Stimulated activated CD4-positive, alpha-beta T cell treated with anti-CD3 and anti-CD28 coated beads, Interleukin-1b, Interleukin-23, amount 100 ng/mL, for 48 hours (primary cell): ENCODE measurements at places on chromosomes 1 and 21.

- DNase-seq, result no peak
These were observed 5.9 kb downstream of the SELENON start for GRCh38 chr1:25805863-25806225.

GRCh38 chr1:172826096-172826741 is 167.3 kb downstream of the FASLG start:
- DNase-seq, result no peak

- DNase-seq, result no peak
These were observed 6.5 kb downstream of the SYNC start for GRCh38 chr1:32696041-32696440.

- no peak for DNase-seq
These were observed 50.2 kb downstream of the LPAR3 start for GRCh38 chr1:84842748-84843231.

- DNase-seq, result no peak
These were observed 36.5 kb downstream of the YY1AP1 start for GRCh38 chr1:155651861-155652661.

DNA sequence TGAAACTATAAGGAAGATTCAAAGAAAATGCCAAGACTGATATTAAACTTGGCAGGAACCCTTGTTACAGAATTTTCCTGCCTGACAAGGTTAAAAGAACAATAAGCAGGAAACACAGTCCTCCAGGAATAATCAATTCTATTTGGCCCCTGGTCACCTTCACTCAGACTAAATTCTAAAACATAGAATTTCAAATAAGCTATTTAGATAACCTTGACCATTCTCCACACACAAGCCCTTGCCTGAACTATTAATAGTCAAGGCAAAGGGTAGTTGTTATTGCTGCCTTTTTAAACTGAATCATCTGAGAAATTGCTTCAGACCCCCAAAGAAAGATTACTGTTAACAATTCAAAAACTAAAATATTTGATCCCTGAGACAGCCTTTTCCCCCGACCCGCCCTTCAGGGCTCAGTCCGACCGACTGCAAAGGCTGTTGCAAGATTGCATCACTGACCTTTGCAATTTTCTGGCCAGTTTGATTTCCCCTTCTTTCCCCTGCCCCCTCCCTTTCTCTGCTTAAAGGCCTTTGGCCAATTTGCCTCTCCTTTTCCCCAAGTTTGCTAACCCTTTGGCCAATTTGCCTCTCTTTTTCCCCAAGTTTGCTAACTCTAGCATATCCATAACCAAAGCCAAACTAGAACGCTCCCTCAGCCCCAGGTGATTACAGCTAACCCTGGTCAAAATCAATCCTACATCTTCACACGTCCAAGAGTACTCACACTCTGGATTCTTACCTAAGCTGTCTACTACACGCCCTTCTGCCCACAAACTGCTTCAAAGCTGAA is 1.4 kb upstream of the G0S2 start:
- no peak for DNase-seq

GRCh38 chr1:230067419-230067870 is 407 bp downstream of the GALNT2 start:
- DNase-seq, result no peak

DNA sequence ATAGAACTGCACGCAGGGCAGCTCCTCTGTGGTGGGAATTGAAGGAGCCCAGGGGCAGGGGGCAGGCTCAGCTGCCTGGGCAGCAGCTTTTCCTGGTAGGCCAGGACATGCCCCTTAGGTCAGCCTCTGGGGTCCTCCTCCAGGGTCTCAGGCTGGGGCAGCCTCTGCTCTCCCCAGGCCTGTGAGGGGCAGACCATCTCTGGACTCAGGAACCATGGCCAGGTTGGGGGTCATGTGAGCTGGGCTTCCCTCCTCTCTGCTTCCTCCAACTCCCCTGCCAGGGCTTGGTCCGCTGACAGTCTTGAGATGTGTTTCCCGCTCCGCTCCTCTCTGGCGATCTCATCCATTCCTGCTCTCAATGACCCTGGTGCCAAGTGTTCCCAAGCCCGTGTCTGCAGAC is 5.7 kb downstream of the C1orf210 start:
- DNase-seq, result no peak

GRCh38 chr1:235947989-235948388 is 81.3 kb upstream of the LYST start:
- DNase-seq, result no peak

GRCh38 chr1:14880456-14881316 is 272.9 kb upstream of the TMEM51 start:
- no peak for DNase-seq

DNA sequence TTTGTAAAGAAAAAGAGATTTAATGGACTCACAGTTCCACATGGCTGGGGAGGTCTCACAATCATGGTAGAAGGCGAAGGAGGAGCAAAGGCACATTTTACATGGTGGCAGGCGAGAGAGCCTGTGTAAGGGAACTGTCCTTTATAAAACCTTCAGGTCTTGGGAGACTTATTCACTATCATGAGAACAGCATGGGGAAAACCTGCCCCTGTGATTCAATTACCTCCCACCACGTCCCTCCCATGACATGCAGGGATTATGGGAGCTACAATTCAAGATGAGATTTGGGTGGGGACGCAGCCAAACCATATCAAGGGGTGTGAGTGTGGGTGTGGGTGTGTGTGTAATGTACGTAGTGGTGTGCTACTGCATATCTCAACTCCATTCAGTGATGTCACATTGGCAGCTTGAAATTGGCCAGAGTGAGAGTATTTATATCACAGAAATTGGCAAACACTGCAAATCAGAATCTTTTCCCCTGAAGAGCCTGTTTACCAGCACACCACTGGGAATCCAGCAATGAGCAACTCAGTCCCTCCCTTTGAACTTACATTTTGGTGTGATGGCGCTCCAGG is 5.4 kb downstream of the ARHGEF10L start:
- no peak for DNase-seq

GRCh38 chr1:4308806-4309205 is 345.6 kb upstream of the AJAP1 start:
- DNase-seq, result no peak

GRCh38 chr1:237471956-237472355 is 418.8 kb downstream of the ZP4 start:
- no peak for DNase-seq

GRCh38 chr21:17462276-17462981 is 50.4 kb upstream of the CXADR start:
- no peak for DNase-seq

DNA sequence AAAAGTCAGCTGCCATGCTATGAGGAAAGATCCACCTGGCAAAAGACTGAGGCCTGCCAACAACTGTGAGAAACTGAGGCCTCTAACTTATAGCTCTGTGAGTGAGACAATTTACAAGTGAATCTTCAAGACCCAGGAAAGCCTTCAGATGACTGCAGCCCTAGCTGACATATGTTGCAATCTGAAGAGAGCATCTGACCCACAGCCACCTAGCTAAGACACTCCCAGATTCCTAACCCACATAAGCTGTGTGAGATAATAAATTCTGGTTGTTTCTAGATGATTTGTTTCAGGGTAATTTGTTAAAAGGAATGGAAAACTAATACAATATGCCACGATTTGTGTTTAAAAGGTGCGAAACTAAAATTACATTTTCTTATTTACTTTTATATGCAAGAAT is 55.1 kb downstream of the HFM1 start:
- no peak for DNase-seq

GRCh38 chr1:113946678-113947387 is 17.7 kb downstream of the HIPK1 start:
- no peak for DNase-seq

DNA sequence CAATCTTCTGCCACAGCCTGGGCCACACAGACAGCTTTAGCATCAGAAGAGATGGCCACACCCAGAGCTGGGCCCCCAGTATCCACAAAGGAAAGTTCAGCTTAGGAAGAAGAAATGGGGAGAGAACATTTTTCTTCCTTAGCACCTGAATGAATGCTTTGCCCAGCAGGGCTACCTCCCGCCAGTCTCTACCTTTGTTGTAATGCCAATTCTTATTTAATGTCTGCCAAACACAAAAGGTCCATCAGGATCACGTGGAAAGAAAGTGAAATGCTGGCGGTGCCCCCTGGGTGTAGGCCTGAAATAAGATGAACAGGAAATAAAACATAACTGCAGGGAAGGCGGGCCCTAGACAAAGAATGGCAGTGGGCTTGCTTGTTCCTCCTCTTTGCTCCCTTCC is 125.6 kb downstream of the CACNA1E start:
- no peak for DNase-seq

DNA sequence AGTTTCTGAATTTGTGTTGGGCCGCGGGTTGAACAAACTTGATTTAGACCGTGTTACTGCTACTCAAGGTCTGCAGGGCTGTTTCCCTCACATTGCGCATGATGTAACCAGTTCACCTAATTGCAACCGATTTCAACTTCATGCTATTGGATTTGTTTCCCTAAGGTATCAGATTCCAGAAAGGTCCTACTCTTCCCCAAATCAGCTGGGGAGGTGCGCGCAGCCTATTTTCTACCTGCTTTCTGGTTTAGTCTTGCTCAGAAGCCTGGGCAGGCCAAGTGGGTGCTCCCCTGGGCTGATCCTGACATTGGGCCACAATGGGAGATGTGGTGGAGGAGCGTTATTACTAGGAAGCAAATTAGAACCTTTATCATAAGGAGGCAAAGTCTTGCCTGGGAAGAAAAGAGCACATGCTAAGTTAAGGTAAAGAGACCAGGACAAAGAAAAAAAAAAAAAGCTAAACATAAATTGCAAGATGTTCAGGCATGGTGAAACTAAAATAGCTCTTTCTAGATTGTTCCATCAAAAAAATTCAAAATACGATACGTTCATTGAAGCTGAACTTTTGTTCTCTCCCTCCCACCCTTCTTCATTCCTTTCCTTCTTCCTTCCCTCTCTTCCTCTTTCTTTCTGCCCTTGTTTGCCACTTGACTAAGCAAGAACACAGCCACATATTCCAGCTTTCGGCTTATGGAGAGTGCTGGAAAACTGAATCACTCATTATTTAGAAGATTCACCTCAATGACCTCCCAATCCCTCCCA is 28.8 kb upstream of the TARBP1 start:
- no peak for DNase-seq

- no peak for DNase-seq
These were observed 39.1 kb downstream of the UROD start for GRCh38 chr1:45051005-45051772.

DNA sequence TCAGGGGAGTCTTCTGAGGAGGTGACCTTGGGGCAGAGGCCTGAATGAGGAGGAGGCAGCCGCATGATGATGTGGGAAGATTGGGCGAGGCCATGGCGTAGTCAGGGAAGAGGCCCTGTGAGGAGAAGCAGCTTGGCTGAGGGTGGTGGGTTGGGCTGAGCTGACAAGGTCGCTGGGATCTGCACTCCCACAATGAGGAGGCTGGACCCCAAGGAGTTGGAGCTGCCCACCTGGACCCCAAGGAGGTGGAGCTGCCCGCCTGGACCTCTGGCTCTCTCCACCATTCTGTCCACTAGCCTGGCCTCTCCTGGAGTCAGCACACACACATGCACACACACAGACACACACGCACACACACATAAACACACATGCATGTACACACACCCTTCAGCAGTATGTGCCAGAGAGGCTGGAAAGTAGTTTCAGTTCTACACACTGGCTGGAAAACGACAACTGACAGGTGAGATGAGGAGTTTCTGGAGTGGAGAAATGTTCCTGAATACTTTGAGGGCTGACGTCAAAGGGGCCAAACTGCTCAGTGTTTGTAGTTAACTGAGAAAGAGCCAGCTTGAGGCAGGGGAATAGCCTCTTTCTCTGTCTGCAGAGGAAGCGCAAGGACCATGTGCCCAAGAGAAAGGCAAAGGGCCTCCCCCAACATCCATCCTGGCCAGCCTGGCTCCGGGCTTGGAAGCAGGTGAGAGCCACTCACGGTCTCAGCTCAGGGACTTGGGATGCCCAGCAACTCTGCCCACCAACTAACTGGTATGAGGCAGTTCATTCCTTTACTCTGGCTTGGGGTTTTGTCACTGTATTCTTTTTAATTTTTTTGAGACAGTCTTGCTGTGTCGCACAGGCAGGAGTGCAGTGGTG is 7.1 kb downstream of the SMPDL3B start:
- DNase-seq, result no peak

DNA sequence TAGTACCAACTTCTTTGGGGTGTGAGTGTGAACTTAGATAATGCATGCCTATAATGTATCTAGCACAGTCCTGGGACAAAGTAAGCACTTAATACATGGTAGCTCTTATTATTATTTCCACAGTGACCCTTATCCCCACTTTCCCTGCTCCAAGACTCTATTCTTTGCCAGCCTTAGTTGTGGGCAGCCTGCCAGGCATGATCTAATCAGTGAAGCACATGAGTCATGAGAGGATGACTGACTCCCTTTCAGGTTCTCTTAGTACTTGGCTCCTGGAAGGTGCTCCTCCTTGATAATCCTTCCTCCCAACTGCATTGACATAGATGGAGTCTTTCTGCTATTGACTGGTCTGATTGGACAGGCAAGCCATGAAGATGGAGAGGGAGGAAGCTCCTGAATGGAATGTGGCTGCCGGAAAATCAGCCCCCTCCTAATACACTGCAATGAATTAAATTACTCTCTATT is 17.4 kb upstream of the GNG12 start:
- no peak for DNase-seq

- peak; percentile 84 for DNase-seq
These were observed 61.4 kb downstream of the ACBD3 start for GRCh38 chr1:226125097-226125630.

GRCh38 chr1:199067483-199067882 is 428.6 kb downstream of the PTPRC start:
- DNase-seq, result no peak

- DNase-seq, result no peak
These were observed 101.0 kb downstream of the OSBPL9 start for GRCh38 chr1:51717842-51718241.

DNA sequence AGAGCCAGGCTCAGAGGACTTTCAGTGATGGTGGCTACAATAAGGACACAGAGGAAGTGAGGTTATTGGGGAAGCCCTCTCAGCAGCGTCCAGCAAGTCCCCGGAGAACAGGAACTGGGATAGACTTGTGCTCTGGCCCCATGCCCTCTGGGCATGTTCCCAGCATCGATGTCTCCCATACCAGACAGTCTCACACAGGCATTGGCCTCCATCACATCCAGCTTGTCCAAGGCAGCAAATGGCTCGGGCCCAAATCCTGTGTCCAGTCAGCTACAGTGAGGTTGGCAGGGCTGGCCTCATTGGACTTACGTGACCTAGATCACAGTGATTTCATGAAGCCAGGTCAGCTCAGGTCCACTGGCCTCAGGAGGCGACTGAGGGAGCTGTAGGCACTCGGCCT is 19.6 kb upstream of the TMEM54 start:
- no peak for DNase-seq

GRCh38 chr1:72326494-72326893 is 44.2 kb upstream of the NEGR1 start:
- DNase-seq, result no peak

DNA sequence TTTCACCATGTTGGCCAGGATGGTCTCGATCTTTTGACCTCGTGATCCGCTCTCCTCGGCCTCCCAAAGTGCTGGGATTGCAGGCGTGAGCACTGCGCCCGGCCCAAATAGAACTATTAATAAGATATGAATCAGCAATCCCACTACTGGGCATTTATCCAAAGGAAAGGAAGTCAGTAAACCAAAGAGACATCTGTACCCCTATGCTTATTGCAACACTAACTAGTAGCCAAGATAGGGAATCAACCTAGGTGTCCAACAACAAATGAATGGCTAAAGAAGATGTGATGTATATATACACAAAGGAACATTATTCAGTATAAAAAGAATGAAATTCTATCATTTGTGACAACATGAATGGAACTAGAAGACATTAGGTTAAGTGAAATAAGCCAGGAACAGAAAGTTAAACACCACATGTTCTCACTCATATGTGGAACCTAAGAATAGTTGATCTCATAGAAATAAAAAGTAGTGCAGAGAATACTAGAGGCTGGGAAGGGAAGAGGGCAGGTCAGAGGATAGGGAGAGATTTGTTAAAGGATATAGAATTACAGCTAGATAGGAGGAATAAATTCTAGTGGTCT is 48.8 kb downstream of the XPR1 start:
- DNase-seq, result no peak
